ENCODE measurements at places on chromosomes 1 and 21.

- DNase-seq = no peak
Observed at GRCh38 chr1:12059722-12060464, 3.2 kb upstream of the TNFRSF8 start.

DNA sequence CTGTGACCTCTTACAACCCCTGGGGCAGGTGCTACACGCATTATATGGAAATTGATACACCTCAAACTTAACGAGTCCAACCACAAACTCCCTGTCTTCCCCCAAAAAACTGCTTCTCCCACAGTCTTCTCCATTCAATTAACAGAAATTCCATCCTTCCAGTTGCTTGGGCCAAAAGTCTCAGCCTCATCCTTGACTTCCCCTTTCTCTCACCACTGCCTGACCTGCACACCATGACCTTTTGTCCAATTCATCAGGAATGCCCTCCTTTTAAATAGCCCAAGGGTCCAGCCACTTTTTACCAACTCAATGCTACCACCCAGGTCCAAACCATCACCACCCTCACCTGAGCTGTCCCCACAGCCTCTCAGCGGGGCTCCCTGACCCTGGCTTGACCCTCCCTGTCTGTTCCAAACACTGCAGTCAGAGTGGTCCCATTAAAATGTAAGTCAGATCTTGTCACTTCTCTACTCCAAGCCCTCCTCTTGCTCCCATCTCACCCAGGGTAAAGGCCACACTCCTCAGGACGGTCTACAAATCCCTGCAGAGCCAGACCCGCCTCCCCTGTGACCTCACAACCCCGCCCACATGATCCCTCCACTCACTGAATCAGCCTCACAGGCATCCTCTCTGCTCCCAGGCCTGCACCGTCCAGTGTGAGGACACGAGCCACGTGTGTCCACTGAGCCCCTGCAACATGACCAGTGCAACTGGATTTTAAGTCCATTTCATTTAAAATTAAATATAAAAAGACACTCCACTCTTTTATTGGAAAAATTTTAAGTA, 18.5 kb downstream of the KCNN3 start:
- peak; percentile 82 for DNase-seq

DNA sequence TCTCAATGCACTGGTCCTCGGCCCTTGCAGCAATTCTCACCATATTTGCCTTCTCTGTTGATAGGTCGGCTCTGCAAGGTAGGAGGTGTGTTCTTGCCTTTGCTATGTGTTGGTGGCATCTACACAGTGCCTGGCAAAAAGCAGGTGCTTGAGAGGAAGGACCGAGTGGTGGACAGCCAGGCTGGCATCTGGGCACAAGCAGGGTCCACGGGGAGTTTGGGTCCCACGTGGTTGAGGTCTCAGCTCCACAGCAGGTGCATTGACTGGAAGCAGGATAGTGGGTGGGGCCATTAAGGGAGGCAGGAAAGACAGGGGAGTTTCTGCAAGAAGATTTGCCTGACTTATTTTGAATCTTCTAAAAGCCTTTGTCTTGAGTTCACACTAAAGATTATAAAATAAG, 81.2 kb upstream of the WNT4 start:
- no peak for DNase-seq

DNA sequence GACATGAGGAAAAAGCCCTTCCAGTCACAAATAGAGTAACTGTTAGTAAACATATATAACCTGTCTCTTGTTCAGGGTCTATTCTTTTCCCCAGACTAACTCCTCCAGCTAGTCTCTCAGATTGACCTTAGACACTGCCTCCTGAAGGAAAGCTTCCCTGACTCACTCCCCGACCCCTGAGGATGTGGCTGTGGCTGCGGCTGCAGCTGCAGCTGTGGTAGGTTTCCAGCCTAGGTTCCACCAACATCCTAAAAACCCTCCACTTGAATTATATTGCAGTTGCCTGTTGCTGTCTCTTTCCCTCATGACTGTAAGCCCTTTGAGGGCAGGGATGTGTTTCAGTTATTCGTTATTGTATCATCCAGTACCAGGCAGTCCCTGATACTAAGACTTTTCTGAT, 132.9 kb upstream of the C1orf21 start:
- no peak for DNase-seq

DNA sequence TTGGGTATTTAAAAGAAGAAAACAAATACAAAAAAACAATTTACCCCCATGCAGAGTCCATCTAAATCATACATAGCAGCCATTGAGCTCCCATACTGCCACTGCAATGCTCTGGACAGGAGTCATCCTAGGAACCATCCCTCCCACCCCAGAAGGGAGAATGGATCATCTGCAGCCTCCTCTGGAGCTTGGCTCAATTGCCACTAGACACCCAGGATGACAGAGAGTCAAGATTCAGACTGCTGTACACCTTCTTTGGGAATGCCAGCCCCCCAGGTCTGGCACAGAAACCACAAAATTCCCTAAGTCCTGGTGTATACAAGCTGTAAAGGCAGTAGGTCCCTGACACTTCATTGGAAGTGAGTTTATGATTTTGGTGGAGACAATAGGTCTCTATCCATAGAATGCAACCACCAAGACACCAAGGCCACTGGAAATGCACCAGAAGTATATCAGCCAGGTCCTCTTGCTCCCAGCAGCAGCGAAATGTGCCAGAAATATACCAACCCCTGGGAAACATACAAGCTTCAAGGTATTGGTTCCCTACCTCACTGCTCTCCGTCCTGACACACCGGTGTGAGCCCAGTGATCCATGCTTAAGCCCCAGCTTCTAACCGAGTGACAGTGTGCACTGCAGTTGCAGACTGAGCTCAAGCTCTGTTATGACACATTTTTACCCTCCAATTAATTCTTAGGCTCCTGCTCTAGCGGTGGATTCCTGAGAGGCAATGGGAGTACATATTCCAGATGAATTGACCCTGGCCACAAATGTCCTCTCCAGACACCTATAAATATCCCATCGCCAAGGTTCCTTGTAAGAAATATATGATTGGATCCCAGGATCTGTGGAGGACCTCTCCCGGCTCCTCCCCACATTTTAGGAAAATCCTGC, 4.4 kb downstream of the TAL1 start:
- DNase-seq = no peak

GRCh38 chr1:1562556-1563195, 12.0 kb downstream of the SSU72 start:
- DNase-seq = no peak

- no peak for DNase-seq
Observed at GRCh38 chr1:217363319-217363718, 267.6 kb downstream of the GPATCH2 start.

GRCh38 chr1:183632964-183633363, 2.6 kb downstream of the ARPC5 start:
- DNase-seq = peak; percentile 29

DNA sequence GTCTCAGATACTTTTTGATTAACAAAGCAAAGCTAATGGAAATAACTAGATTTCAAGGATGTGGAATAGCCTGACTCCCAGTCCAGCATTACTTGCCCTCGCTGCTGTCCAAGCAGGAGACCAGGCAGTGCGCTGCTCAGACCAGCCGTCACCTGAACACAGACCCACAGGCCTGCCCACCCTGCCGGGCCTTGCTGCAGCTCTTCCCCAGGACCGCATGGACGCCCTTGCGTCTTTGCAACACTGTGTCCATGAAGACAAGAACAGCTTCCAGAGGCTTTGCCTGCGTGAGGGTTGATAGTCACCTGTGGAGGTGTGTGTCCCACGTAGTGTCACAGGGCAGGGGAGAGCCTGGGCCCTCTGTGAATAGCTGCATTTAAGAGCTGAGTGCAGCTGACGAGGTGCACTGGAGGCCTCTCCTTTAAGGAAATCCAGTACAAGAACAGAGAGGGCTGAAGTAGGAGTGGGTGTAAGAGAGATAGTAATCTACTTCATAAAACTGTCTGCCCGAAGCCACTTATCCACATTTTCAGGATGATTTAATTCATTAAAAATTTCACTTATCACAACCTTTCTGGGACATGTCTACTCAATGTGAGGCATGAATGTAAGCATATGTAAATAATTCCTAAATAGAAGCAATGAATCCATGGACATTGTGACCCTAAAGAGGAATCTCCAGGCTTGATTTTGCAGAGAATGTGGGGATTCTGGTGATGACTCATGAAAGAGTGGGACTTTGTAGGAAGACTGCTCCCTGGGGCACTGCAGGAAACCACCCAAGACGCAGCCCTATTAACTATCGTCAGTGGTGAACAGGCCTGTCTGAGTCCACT, 176.2 kb upstream of the RAB4A start:
- peak; percentile 89 for DNase-seq

DNA sequence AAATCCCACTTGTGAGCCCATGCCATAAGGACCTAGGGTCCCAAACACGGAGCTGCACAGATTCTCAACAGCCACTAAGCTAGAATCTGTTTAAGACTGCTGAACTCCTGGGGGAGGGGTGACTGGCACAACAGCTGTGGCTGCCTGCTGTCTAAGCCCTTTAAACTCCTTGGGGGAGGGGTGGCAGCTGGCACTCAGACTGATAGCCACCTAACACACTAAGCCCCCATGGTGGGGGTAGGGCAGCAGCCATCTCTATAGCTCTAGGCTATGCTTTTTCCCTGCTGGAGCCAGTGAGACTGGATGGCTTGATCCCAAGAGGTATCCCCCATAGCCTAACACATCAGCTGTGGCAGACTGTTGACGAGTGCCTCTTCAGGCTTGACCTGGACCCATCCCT, 73.3 kb upstream of the FMO3 start:
- no peak for DNase-seq

- DNase-seq = peak; percentile 52
Observed at GRCh38 chr21:46056450-46056903, 41.4 kb upstream of the COL6A2 start.

GRCh38 chr1:196545222-196545621, 63.0 kb downstream of the KCNT2 start:
- DNase-seq = no peak

DNA sequence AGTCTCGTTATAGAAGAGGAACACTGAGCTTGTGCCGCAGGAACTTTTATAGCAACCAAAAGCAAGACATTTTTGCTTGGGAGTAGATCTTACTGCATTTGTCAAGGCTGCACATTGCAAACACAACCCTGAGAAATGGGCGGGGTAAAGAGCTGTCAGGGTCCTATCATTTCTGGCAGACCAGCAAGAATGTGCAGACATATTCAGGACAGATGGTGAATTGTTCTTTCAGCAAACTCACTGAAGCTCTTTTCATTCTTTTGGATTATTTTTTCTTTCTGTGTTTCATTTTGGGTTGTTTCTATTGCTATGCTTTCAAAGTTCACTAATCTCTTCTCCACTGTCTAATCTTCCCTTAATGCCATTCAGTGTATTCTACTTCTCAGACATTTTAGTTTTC, 5.1 kb upstream of the ACTN2 start:
- no peak for DNase-seq

- DNase-seq = no peak
Observed at GRCh38 chr21:22450507-22450906, 1452.3 kb downstream of the NCAM2 start.

DNA sequence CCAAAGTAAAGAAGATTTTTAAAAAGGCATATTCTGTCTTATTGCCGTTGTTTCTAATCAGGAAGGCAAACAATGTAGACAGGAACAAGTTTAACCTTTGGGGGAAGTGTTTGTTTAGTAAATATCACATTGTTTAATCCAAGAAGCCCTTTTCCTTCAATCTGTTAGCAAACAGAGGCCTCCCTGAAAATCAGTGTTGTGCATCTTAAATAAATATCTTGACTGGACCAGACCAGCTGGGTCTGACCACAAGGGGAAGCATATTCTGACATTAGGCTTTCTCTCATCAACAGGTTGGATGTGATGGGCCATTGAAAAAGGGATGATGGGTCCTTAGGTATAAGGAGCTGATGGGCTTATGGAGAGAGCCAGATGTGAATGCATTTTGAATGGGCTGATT, 81.8 kb upstream of the SGIP1 start:
- no peak for DNase-seq

DNA sequence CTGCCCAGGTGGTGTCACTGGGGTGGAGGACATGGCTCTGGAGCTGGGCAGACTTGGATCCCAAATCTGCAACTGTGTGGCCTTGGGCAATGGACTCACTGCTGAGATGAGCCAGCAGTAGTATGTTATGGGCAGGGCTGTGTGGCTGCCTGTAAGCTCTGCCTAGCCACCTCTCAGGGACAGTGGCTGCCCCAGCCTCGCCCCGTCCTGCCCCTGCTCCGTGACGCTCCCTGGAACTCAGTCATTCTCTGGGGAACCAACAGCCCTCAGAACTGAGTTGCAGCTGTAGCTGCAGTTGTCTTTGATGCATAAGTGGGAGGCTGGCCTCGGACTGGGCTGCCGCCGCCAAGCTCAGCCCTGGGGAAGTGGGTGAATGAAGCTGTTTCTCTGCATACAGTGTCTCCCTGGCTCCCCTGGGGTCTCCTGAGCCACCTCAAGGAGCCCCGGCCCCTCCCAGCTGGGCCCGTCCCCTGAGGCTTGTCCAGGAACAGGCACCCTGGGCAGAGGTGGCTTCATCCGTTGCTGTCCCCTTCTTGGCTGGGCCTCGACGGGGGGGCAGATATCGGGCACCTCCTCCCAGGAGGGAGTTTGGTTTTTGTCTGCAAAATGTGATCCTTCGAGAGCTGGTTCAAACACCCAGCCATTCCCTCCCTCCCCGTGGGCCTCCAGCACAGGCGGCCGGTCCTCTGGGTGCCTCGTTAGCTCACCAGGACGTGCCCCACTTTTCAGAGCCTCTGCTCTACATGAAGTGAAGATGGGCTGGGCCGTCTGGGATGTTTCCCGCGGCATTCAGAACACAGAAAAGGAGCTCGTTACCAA, 26.2 kb upstream of the PLCH2 start:
- no peak for DNase-seq

DNA sequence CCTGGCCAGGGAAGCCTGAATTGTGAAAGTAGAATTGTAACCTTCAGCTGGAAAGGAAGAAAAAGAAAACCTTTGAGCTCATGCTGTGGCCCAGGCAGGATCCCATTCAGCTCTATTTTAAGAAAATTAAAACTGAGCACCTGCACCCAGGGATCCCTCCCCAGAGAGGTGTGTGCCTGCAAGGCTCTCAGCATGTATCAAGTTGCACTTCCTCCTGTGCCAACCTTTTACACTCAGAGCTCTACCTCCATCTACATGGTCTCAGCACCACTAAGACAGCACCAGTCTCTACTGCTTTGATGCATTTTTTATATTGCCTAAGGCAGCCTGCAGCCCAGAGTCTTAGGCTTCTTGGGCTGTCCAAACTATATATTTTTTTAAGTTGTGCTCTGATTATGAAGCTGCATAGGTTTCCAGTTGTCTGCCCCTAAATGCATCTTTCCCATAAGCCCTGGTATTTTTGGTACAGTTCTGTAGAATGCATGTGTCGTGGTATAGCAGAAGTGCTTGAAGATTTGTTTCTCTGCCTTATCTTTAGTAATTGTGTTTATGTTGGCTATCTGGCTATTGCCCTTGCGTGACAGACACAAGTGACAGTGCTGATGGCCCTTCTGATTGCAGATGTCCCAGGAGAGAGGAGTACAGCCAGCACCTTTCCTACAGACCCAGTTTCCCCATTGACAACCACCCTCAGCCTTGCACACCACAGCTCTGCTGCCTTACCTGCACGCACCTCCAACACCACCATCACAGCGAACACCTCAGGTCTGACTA, 63.1 kb downstream of the PTPRC start:
- DNase-seq = no peak

DNA sequence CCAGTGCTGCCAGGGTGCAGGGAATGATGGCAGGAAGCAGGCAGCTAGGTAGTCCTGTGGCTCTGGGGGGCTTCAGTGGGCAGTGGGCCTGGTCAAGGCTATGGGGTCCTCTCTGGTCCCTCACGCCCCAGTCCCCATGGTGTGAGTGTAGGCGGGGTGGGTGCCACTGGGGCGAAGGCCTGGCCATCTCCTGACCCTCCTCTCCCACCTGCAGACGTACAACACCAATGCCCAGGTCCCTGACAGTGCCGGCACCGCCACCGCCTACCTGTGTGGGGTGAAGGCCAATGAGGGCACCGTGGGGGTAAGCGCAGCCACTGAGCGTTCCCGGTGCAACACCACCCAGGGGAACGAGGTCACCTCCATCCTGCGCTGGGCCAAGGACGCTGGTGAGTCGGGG, 53.7 kb downstream of the ALPL start:
- DNase-seq = no peak

Measured in islet precursor cell (in vitro differentiated cells).